AG08395 (cell line): ENCODE measurements at places on chromosomes 12 and 14.

GRCh38 chr14:22561661-22562579 is 27.1 kb downstream of the DAD1 start:
- no peak for DNase-seq

DNA sequence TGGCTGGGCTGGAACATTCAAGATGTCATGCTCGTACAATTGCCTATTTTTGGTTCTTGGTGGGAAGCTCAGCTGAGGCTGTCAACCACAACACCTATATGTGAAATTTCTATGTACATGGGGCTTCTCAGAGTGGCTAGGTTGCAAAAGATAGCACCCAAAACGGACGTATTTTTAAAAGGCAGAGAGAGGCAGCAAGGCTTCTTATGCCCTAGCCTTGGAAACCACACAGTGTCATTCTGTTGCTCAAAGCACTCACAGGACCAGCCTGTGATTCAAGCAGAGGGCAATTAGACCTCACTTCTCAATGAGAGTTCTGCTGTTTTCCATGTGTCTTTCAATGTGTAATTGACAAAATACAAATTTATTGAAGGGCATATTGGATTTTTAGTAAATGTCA is 134.0 kb downstream of the GXYLT1 start:
- no peak for DNase-seq

- DNase-seq: no peak
Measured at GRCh38 chr14:22523283-22523682, 65.7 kb downstream of the DAD1 start.

- no peak for DNase-seq
Measured at GRCh38 chr14:29166507-29166906, 399.9 kb downstream of the FOXG1 start.

GRCh38 chr12:46136249-46136648 is 132.6 kb downstream of the SLC38A1 start:
- DNase-seq: no peak

DNA sequence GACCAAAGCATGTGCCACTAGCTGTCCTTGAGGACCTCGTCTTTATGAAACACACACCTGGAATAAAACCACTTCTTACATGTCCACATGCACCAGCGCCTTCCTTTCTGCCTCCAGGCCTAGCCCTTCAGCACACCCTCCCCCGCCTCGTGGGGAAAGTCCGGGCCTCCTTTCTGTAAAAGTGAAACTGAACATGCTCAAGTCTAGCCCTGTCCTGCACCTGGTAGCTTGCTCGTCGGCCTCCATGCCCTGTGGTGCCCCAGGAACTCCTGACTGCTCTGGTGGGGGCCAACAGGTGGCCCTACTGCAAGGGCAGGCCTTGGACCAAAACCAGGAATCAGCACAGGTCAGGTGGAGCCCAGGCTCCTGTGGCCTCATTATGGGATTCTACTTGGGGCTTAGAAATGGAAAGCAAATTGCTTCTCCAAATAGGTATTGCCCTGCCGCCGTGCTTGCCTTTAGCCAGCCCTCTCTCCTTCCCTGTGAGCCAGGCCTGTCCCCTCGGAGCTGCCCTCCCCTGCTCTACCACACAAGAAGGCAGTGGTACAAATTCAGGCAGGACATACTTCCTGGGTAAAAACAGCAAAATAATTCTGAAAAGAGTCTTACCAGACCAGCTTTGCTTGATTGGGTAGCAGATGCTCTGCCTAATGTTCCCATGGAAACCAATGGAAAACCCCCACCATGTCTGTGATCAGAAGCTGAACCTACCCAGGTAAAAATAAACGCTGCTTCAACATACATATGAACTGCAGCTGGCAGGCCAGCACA is 43.5 kb downstream of the ERH start:
- DNase-seq: no peak

DNA sequence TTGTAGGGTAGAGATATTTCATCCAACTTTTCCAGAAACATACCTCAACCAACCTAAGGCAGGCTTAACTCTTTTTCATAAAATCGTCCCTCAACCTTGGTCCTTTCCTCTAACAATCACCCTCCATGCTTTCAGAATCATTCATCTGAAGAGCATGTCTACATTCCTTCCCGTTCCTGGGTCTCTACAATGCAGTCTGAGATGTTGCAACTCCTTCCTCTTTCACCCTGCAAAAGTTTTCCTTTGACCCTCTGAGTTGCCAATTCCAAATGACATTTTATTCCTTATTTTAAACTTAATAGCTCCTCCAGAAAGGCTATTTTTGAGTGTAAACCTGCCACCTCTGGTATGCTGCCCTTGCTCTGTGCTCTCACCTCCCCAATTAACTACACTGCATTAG is 16.7 kb downstream of the SLC7A7 start:
- no peak for DNase-seq

DNA sequence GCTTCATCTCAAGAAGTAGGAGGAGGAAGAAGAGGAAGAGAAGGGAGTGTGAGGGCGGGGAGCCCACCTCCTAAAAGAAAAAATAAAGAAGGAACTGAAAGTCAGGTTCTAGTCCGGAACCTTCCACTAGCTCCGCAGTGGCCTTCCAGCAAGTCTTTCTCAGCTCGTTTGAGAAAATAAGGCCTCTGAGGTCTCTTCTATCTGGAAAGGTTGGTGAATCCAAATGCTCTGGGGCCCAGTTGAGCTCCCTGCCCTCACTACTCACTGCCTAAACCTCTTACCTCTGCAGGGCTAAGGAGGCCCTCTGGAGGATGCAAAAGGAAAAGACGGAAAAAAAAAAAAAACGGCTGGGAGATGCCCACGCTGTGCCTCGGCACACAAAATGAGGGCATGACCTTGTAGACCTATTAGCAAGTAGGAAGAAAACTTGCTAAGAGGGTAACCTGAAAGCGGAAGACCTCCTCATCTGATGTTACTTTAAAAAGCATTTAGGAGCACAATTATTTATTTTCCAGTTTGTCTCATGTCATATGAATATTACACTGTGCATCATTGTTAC is 35.9 kb downstream of the FBLN5 start:
- DNase-seq: peak; percentile 56

- no peak for DNase-seq
Measured at GRCh38 chr12:70252832-70253231, 9.6 kb downstream of the CNOT2 start.

- no peak for DNase-seq
Measured at GRCh38 chr12:124324803-124325705, 30.2 kb downstream of the RFLNA start.

- DNase-seq: no peak
Measured at GRCh38 chr12:111006621-111007020, 86.2 kb upstream of the MYL2 start.

DNA sequence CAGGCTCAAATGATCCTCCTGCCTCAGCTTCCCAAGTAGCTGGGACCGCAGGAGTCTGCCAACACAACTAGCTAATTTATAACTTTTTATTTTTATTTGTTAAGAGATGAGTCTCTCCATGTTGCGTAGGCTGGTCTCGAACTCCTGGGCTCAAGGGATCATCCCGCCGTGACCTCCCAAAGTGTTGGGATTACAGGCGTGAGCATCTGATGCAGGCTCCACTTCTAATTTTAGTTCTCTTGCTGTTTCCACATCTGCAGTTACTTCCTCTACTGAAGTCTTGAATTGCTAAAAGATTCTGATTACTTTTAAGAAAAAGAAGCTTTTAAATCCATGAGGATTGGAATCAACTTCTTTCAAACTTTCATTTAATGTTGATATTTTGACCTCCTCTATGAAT is 13.4 kb upstream of the SNX6 start:
- no peak for DNase-seq

DNA sequence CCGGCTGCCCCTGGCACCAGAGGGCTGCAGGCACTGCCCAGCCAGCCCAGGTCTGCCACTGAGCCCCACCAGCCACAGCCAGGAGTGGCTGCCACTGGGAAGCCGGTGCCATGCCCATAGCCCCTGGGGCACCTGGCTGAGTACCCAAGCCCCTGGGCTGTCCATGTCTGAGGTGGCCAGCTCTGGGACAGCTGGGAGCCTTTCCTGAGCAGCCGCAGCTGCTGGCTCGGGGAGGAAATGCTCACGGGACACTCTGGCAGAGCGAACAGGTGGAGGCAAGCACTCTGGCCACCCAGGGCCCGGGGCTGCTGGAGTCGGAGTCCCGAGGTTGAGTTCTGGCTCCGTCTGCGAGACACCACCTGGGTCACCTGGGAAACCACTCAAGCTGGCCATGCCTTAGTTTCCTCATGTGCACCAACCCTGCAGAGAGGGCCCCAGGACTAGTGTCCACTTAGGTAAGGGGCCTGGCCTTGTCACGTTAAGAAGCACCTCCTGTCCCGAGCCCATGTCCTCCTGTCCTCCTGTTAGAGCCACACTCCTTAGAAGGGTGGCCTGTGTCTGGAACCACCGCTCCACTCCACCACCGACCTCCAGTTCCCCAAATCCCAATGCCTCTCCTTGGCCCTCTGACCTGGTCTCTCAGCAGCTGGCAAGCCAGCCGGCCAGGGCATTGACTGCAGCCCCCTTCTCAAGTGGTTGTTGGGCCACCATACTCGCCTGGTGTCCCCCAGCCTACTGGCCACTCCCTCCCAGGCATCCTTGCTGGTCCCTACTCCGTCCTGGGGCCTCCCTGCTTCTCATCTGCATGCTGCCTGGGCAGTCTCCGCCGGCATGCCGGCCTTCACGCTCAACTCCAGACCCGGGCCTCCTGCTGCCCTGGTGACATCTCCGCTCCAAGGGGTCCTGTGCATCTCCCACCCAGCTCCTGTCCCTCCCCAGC is 45.3 kb downstream of the BEGAIN start:
- no peak for DNase-seq

- no peak for DNase-seq
Measured at GRCh38 chr12:12365931-12366431, 9.1 kb downstream of the BORCS5 start.

DNA sequence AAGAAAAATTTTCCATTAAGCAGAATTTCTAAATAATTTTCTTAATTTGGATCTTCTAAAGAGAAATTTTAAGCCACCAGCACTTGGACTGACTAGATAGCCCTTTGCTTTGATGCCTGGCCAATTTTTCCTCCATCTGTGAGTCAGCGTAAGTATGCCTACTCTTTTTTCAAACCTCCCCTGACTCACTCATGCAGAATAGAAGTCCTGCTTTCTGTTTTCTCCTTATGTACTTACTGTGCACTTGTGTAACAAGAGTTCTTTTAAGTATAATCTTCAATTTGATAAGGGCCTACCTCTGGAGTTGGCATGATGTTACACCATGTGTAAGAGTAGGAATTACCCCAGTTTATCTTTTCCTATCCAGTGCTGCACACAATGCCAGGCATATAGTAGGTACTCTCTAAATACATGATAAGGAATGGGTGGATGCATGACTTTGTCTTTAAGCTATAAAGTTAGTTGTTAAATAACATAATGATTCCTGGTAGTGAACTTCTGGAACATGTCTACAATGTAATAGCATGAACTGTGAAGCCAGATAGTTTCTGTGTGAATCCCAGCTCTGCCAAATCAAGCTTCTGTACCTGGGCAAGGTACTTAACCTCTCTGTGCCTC is 329.6 kb downstream of the TMTC2 start:
- DNase-seq: peak; percentile 78
